ENCODE measurements at places on chromosomes 4 and X.

- DNase-seq, result peak; percentile 61
Observed at GRCh38 chr4:153221783-153222706, 17.8 kb downstream of the TRIM2 start.

DNA sequence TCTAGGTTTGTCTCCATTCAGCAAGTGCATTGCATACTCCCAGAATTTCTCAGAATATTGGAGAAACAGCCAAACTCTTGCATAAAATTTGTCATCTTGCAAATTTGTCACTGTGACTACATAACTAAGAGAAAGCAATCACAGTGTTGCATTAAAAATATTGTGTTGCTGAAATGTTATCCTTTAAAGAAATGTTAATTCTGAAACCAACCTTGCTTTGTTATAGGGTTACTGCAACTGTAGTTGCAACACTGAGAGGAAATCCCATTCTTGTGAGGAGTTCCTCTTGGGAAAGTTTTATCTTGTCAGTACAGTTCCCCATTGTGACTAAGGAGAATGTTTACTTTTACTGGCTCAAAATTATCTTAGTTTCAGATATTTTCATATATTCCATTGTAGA is 20.9 kb downstream of the CYBB start:
- no peak for DNase-seq

- no peak for DNase-seq
Observed at GRCh38 chr4:152655272-152656129, 24.3 kb downstream of the TMEM154 start.

DNA sequence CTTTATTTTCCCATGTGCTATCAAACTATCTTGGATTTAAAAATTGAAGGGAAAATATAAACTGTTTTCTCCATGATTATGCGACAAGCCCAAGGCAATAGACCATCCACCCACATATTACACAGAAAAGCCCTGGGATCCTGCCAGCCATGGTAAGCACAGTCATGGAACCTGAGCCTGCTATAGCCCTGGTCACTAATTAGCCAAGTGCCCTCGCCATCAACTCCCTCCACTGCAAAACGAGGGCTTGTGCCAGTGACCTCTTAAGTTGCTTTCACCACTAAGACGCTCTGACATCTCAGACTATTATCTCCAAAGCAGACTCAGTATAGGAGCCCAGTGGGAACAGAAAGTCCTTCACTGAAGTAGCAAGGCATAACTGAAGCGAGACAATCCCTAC is 69.2 kb downstream of the NLGN4X start:
- DNase-seq, result no peak

DNA sequence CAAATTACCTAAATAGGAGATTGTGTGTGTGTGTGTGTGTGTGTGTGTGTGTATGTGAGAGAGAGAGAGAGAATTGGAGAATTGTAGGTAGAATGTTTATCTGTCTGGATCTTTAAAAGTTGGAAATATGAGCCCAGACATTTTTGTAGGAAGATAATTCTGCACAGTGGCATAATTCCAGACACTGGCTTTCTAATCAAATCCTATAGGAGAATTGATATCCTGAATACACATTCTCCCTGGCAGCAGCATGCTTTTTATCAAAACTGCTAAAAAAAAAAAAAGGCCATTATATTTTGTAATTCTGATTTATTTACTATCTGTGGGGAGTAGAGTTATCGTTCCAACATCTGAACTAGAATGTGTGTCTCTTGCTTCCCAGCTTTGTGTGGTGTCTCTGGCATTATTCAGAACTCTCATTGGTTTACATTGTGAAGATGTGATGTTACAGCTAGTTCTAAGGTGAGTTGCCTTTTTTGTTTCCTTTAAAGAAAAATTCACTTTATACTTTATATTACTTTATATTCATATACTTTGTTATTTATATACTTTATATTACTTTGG is 122.4 kb downstream of the GATB start:
- no peak for DNase-seq

DNA sequence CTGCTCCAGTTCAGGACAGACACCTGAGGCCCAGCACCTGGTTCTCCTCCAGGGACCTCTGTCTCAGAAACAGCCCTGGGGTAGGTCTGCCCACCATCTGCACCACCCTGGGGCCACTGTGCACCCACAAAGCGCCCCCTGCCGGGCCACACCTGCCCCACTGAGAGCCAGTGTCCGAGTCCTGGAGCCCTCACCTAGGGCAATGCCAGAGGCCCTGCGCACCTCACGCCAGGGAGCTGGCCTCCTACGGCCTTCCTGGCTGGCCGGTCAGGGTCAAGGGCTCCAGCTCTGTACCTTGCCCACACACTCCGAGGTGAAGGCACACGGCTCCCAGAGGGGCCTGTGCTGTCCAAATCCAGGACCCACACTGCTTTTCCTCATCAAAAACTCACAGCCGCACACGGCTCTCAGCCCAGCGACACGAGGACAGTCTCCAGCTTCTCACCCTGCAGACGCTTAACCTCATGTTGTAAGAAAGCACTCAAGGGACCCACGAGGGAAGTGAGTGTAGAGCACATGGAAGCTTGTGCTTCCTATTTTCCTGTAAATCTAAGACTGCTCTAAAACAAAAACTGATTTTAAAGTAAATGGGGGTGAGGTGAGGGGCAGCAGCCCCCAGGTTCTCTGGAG is 5.4 kb downstream of the CTBP1 start:
- DNase-seq, result no peak
